T-helper 9 cell (primary cell): ENCODE measurements at places on chromosomes 4 and X.

GRCh38 chrX:17601441-17602200 is 135.7 kb upstream of the SCML1 start:
- DNase-seq = no peak

GRCh38 chr4:48275247-48275646 is 5.6 kb upstream of the TEC start:
- DNase-seq = no peak

DNA sequence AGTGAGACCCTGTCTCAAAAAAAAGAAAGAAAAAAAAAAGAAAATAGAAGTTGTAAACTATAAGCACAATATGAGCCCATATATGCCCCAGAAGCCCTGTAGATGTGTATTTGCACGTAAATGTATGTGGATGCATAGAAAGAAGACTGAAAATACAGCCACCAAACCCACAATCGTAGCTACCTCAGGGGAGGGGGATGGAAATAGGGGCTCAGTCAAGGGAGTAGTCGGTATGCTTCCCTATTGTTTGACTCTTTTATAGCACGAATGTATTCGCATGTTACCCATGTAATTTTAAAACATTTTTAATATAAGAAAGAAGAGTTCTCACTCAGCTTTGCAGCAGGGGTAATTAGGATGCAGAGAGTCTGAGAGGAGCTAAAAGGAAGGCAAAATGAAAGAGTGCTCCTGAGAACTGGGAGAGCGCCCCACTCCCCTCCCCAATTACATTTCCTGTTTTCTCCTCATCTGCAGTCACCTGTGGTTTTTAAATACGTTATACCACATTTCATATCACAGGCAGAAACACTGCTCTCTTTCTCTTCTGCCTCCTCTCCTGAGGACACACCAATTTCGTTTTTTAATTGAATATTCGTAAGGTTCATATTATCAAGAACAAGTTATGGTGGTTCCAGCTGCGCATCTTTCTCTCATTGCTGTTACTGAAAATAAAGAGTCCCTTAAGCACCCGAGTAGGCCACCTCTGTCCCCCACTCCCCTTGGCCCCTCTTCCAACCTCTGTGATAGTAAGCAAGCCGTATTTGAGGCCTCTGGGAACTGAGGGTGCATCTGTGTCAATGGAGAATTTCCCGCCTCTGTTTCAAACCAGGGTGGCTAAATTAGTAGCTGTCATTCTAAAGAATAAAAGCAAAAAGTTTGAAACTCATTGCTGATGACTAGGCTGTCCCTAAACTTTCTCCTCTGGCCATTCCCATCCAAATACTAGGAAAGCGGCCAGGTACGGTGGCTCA is 10.7 kb downstream of the SEPTIN6 start:
- DNase-seq = no peak

GRCh38 chr4:187103351-187103750 is 379.7 kb upstream of the FAT1 start:
- no peak for DNase-seq

- DNase-seq = no peak
These were observed 88.4 kb upstream of the TET2 start for GRCh38 chr4:105058177-105058812.

DNA sequence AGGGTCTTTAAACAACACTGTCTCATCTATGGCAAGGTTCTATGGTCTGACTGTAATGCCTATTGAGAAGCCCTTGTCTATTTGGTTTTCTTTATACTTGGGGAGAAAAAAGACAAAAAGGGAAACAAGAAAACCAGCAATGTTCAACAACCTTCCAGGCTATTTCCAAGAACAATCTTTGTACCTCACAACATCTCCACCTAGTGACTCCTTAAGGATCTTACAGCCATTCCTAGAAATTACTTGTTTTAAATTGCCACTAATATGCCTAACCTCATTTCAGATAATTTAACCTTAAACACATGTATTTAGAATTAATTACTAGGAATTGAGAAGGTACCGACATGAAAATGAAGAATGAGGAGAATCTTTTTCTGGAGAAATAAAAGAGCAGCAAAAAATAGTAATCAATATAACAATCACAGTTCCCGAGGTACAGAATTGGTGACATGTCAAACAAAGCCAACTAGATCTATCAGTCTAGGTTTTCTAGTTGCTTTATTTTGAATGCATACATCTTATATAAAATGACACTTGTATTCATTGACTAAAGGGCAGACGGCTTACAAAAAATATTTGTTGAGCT is 1.6 kb upstream of the RBM46 start:
- DNase-seq = no peak

- DNase-seq = no peak
These were observed 22.9 kb downstream of the TNIP2 start for GRCh38 chr4:2733001-2733843.

GRCh38 chr4:108644237-108644636 is 6.2 kb upstream of the OSTC start:
- no peak for DNase-seq

DNA sequence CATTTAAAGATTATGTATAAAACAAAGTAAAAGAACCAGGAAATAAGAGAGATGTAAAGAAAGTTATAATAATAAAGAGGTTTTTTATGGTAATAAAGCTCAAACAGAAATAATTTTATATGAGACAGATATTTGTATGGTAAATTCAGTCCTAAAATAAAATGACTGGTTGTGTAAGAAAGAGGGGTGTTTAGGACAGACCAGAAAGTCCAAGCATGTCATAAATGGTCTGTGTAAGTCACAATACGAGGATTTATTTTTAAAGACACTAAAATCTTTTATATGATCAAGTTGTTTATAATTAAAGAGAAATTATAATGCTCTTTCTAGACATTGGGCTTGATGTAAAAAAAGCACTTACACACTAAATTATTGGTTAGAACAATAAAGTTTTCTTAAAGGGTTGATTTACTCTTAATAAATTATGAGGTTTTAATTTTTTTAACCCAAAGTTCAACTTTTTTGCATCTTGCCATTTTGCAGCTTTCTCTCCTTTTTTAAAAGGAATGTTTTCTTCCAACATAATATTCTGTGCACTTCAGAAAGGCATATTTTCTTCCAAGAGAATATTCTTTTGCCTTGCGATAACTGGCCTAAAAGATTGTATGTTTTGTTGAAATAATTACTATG is 61.9 kb upstream of the TCEAL2 start:
- DNase-seq = no peak

GRCh38 chr4:1261107-1261928 is 12.4 kb upstream of the CTBP1 start:
- DNase-seq = no peak

GRCh38 chr4:73213916-73214653 is 44.5 kb downstream of the ANKRD17 start:
- DNase-seq = no peak

- no peak for DNase-seq
These were observed 1.8 kb downstream of the UBQLN2 start for GRCh38 chrX:56564921-56565840.

- DNase-seq = no peak
These were observed 149.5 kb upstream of the MBNL3 start for GRCh38 chrX:132638313-132638712.

DNA sequence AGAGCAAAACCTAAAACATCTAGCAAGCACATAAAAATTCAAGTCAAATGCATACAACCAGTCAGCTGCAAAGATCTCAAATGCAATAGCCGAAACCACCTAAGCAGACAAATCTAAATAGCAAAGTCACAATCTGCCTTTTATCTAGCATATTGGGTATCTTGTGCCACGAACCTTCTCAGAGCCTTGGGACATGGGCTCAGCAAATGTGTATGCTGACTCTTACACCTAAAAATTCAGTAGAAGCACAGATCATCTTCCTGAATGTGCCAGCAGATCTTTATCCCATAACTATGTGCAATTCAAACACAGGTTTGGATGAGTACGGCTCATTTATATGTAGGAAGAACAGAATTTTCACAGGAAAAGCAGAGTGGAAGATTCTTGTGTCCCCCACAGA is 492.1 kb downstream of the INPP4B start:
- no peak for DNase-seq

DNA sequence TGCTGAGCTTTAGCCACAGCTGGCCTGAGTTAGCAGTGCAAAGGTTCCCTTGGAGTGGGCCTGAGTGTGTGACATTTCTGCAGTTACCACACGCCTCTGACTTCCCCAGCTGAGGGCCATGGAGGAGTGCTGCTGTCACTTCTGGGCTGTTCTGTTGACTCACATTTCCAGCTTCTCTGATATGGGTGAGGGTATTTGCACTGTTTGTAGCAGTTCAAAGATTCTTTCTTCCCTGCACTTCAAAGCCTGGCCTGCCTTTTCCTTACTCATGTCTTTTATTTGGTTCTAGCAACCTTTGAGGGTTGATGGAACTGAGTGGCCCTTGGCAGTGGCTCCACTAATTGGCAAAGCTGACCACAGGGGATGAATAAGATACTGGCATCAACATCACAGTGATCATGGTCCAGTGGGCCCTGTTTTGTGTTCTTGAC is 26.4 kb upstream of the SCML1 start:
- no peak for DNase-seq

DNA sequence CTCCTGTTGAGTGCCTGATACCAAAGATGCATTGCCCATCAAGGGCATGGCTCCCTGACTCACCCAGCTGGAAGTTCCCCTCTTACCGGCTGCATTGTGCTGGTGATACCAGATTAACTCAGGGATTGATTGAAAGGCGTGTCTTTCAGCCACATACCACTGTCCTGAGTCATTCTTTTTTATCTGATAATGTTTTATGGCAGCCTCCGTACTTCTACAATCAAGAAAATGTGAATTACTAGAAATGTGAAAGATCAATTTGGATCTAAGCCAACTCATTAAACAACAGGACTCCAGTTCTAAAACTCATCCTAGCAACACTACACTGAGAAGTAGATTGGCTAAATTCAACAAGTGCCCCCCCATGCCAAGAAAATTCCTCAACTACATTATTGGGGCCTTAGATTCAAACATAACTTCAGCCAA is 40.0 kb downstream of the TXK start:
- no peak for DNase-seq

- peak; percentile 7 for DNase-seq
These were observed 61.1 kb upstream of the VAMP7 start for GRCh38 chrX:155819966-155820491.

DNA sequence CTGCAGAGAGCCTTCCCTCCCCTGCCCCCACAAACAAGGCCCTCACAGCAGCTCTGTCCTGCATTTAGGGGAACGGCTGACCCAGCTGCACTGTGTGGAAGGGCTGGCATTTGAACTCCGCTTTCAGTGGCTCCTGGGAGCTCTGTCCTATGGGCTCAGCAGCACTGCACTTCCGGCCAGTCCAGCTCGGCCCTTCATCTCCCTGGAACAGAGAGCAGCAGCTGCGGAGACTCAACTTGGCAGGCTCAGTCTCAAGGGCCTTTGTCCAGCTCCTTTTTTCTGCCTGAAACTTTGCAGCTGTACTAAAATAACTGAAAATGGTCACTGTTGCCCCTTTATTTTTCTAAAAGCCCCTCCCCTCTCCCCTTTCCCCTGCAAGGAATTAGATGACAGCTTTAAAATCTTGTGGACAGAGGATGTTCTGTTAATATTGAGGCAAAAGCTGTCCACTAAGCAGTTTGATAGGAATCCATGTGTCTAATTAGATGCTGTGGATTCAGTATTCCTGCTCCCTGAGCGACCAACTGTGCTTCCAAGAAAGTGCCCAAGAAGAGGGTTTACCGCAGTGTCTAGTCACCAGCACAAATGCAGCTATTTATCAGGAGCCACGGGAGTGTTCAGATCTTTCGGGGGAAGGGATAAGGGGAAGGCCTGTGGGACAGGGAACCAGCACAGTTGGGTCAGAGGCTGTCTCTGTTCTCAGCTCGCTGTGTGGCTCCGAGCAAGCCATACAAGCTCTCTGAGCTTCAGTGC is 133.1 kb downstream of the AFAP1 start:
- no peak for DNase-seq

DNA sequence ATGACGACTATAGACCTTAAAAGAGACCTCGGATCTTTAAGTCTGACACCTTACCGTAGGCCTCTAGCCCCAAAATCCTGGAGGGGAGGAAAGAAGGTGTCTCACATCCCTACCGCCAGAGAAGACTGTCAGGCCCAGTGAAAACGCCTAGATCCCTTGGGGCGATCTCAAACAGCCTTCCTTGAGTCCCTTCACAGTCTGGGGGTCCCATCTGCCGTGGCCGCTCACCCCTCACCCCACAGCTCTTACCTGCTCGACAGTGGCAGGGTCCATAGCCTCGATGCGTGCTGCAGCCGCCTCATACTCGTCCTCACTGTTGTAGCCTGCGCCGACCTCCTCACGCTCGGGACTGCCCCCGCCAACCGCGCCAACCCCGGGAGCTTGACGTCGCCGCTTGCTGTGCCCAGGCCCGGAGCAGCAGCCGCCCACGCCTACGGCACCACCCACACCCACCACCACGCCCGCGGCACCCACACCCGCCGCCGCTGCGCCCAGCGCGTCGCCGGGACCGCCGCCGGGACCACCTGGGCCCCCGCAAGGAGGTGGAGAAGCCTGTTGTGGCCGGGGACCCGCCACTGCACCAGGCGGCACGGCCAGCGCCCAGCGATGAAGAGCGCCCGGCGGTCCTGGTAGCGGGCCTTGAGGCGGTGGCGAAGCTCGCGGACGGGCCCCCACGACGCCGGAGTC is 536 bp downstream of the OTUD5 start:
- peak; percentile 58 for DNase-seq

GRCh38 chr4:42633605-42634388 is 23.1 kb downstream of the ATP8A1 start:
- DNase-seq = no peak

DNA sequence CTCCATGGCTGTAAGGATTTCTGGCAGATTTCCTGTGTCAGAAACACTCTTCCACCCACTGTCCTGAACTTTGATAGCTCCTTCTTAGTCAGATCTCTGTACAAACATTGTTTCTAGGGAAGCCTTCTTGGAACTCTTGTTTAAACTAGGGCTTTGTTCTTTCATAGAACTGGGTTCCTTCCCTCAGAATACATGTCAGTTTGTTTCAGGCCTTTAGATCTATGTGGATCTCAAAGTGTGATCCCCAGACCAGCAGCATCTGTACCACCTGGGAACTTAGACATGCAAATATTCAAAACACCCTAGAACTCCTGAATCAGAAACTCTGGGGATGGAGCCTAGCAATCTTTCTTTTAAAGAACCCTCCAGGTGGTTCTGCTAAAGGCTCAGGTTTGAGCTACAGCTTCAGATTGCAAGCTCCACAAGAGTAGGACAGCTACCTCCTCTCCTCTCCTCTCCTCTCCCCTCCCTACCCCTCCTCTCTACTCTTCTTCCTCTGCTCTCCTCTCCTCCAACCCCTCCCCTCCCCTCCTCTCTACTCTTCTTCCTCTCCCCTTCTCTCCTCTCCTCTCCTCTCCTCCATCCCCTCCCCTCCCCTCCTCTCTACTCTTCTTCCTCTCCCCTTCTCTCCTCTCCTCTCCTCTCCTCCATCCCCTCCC is 12.7 kb downstream of the RASSF6 start:
- DNase-seq = no peak

DNA sequence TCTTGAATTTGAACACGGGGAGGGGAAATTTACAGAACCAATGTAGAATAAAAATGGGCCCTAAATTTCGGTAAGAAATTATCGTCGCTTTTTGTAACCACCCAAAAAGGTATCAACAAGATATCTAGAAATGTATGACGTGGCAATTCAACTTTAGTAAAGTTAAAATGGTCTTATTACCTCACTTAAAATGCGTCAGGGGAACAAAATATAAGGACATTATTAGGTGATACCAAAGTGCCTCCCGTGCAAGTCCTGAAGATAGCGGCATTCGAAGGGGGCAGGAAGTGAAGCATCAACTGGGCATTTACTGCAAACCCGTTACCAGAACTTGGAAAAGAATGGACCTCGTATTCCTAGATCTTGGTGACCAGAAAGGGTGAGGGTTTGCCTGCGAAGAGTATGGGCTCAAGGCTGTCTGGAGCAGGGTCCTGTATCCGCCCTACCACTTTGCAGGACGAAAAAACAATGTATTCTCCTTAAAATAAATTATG is 980 bp downstream of the AP1S2 start:
- DNase-seq = no peak
